ENCODE measurements at places on chromosomes 5 and 9. TPM values are rescaled to one million over a fixed set of nuclear protein-coding genes. Genes with fewer than 3 reads are reported as not detected.

The PCDHA6 gene
- total RNA-seq = 0.92 TPM

The AJM1 gene
- total RNA-seq = 1.6 TPM

The SPATA31E1 gene
- total RNA-seq = not detected

The PCDHGA4 gene
- 4.6 TPM for total RNA-seq

The BRD9 gene
- total RNA-seq = 48.4 TPM

The GNE gene
- total RNA-seq = 17.1 TPM

The RGMB gene
- total RNA-seq = 31.7 TPM

The SH3RF2 gene
- 14.3 TPM for total RNA-seq

The SOHLH1 gene
- total RNA-seq = not detected

The CDC37L1 gene
- 17.2 TPM for total RNA-seq

The MCCC2 gene
- total RNA-seq = 46.2 TPM

The GABRA1 gene
- 0.20 TPM for total RNA-seq

The CER1 gene
- not detected for total RNA-seq

The MEGF10 gene
- total RNA-seq = 0.21 TPM

The QRFP gene
- not detected for total RNA-seq

The FOXD4L6 gene
- 0.20 TPM for total RNA-seq

The CDH18 gene
- not detected for total RNA-seq

The TGFBI gene
- total RNA-seq = 146 TPM

The CDH10 gene
- total RNA-seq = 0.28 TPM

The NPR3 gene
- 13.7 TPM for total RNA-seq

The SLC6A3 gene
- 0.85 TPM for total RNA-seq

The EGFL7 gene
- 128 TPM for total RNA-seq

The CKMT2 gene
- 1.7 TPM for total RNA-seq

The FBXW5 gene
- 118 TPM for total RNA-seq

The LCN9 gene
- total RNA-seq = not detected

The FIBCD1 gene
- 7.7 TPM for total RNA-seq

The SPATA9 gene
- total RNA-seq = not detected

The ANKRD34B gene
- total RNA-seq = not detected

The FBN2 gene
- total RNA-seq = 1.3 TPM

The ADAMTS13 gene
- 4.1 TPM for total RNA-seq

The FCN2 gene
- not detected for total RNA-seq

The HMGXB3 gene
- 39.1 TPM for total RNA-seq

The FAM151B gene
- total RNA-seq = 2.5 TPM

The C5orf63 gene
- 5.6 TPM for total RNA-seq

The DDX4 gene
- not detected for total RNA-seq

The SMIM33 gene
- total RNA-seq = not detected

The RANBP17 gene
- 16.7 TPM for total RNA-seq

The TAF9 gene
- 37.3 TPM for total RNA-seq

The F2RL1 gene
- total RNA-seq = 19.2 TPM

The SLC36A3 gene
- total RNA-seq = not detected

The NOXA1 gene
- total RNA-seq = 10.1 TPM

All from lung (tissue), 17 donors.